ENCODE measurements at places on chromosomes 5 and 9.

DNA sequence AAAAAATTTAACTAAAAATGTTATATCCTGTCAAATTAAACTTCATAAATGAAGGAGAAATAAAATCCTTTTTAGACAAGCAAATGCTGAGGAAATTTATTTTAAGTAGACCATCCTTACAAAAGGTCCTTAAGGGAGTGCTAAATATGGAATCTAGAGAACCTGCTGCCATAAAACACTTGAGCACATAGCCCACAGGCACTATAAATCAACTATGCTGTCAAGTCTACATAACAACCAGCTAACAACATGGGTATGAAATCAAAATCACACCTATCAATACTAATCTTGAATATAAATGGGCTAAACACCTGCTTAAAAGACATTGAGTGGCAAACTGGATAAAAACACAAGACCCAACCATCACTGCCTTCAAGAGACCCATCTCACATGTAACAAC lies 15.1 kb upstream of the PRSS3 start:
- no peak for DNase-seq

DNA sequence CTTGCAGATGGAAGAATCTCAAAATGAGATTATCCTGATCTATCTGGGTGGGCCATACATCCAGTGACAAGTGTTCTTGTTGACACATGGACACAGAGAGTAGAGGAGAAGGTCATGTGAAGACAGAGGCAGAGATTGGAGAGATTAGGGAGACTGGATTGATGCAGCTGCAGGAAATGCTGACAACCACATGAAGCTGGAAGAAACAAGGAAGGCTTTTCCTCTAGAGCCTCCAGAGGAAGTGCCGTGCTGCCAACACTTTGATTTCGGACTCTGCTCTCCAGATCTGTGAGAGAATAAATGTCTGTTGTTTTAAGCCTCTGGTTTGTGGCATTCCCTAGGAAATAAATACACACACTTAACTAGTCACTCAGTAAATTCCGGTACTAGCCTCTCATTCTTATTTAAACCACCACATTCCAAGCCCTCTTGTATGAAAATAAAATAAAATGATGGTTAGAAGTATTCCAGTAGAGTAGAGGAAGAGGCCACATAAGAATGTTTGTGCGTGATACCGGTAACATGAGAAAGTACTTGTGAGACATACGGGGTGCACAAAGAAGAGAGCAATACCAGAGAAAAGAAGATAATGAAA lies 110.9 kb upstream of the DMAC1 start:
- DNase-seq = no peak

DNA sequence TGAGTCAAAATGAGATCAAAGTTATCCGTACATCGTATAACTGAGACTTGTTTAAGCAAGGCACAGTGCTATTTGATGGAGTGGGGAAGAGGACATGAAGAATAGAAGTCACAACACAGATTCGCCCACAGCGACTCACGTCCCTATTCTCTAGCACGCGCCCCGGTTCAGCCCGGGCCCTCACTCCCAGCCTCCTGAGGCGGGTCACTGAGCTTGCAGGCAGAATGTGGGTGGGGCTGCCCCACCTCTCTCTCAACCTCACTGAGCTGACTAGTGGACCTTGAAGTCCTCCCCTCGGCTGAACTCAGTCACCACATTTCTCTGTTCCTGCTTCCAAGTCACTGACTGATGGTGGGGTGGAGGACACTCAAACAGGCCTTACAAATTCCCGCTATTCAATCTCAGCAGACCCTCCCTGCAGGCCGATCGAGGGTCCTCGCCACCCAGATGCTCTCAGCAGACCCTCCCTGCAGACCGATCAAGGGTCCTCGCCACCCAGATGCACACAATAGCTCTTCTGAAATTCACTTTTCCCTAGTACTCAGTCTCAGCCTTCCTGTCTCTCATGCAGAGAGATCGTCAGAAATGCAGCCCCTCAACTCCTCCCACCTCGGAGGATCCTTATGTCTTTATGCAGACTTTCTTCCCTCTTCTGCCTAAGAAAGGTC lies 12.9 kb downstream of the GLDC start:
- no peak for DNase-seq

DNA sequence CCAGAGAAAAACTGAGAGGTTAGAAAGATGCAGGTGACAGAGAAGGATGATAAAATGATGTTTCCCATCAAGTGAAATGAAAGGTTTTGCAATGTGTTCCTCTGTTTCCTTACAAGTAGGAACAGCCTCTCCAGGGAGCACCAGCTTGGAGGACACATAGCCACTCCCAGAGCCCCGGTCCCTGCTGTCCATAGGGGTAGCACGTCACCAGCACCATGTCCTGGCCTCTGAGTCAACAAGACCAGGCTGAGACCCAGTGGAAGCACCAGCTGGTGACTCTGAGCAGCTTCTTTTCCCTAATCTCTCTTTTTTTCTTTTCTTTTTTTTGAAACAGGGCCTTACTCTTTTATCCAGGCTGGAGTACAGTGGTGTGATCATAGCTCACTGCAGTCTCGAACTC lies 19.4 kb upstream of the HMCN2 start:
- DNase-seq = no peak

DNA sequence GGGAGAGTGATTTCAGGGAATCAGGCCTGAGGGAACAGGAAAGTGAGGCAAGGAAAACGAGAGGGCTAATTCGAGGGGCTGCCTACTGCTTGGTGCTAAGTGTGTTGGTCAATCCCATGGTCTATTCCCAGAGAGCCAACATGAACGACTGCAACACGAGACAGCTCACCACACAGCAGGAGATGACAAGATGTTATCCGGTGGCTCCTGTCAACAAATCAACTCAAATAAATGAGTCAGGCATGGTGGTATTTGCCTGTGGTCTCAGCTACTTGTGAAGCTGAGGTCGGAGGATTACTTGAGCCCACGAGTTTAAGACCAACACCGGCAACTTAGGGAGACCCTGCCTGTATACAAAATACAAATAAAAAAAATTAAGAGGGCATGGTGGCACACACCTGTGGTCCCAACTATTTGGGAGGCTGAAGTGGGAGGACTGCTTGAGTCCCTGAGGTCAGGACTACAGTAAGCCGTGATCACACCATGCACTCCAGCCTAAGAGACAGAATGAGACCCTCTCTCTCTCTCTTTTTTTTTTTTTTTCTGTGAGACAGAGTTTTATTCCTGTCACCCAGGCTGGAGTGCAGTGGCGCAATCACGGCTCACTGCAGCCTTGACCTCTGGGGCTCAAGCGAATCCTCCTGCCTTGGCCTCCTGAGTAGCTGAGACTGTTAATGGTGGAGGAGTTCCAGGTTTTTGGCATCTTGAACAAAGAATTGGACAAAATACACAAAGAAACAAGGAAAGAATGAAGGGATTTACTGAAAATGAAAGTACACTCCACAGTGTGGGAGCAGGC lies 9.0 kb upstream of the FAF2 start:
- no peak for DNase-seq

DNA sequence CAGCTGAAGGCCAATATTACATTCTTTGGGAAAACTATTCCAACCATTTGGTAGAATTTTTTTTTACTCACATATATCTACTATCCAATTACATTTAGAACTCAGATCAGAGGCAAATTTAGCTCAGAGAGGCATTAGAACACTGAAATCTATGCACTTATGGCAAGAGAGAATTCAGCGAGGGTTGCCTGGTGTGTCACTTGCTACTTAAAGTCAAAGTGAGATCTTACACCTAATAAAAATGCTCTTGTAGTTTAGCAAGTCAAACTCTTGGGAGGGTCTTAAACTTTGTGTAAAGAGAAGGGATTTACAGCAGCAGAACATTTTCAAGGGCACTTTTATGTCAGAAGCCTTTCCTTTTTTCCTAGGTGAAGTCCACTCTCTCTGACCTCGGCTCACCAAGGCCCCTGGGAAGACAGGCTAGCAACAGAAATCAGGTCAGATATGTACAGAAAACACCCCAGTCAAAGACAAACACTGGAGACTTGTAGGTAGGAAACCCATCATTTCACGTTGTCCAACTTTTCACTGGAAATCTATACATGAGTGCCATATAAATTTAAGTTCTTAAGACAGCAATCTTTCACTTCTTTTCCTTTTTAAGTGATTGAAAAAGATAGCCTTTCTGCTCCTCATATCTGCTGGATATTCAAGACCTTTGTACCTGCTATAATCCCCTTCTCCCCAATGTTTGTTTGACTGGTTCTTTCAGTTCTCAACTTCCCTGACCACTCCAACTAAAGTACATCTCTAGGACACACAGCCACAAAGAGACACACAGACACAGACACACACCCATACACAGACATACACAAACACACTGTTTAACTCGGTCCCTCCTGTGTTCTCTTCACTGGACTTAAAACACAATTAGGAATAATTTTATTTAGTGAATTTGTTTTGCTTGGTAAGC lies 635.8 kb downstream of the PDE4D start:
- no peak for DNase-seq

DNA sequence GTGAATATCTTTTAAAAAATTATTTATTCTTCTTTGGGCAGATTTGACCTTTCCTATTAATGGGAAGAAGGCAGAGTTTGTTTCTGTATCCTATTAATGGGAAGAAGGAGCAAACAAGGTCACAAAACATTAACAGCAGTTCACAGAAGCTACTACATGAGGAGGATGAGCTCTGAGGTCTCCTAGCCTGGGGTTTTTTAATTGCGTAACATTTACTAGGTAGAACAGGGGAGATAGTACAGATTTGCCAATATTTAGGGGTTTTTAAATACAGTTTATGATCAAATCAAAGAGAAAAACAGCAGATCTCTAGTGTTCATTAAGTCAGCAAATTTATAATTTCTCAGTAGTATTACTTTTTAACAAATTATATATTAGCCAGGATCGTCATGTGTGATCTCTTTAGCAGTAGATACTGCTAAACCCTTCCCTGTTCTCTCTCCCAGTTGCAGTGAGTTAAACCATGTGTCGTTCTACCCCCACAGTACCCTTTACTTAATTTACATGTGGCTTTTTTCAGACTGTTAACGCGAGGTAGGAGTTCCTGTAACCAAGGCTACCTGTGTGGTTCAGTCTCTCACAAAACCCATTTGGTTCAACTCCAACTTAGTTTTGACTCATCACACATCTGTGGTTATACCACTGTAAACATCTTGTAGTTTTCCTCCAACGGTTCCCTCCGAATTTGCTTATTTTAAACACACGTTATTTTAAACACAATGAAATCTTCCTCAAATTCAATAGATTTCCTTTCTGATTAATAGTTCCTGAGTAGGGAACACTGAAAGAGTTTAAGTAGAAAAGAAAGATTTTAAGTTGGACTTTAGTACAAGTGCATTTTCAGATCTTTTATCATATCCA lies 13.3 kb downstream of the SLC25A46 start:
- no peak for DNase-seq

GRCh38 chr9:114169952-114170770 lies 14.8 kb downstream of the COL27A1 start:
- no peak for DNase-seq

GRCh38 chr5:154608531-154609011 lies 130.5 kb upstream of the HAND1 start:
- DNase-seq = no peak

- DNase-seq = no peak
These were observed 90.1 kb upstream of the SPOCK1 start for GRCh38 chr5:137589185-137589584.

DNA sequence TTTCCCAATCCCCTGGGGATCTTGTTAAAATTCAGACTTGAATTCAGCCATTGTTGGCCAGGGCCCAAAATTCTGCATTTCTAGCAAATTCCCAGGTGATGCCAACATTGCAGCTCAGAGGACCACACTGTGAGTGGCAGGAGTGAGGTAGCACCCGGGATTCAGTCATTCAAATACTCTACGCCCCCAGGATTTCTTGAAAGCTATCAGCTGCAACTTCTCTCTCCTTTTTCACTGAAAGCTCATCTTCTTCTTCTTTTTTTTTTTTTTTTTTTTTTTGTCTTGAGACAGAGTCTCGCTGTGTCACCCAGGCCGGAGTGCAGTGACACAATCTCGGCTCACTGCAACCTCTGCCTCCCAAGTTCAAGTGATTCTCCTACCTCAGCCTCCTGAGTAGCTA lies 19.3 kb upstream of the ANKH start:
- DNase-seq = no peak

GRCh38 chr5:160011471-160011870 lies 2.5 kb downstream of the TTC1 start:
- no peak for DNase-seq

DNA sequence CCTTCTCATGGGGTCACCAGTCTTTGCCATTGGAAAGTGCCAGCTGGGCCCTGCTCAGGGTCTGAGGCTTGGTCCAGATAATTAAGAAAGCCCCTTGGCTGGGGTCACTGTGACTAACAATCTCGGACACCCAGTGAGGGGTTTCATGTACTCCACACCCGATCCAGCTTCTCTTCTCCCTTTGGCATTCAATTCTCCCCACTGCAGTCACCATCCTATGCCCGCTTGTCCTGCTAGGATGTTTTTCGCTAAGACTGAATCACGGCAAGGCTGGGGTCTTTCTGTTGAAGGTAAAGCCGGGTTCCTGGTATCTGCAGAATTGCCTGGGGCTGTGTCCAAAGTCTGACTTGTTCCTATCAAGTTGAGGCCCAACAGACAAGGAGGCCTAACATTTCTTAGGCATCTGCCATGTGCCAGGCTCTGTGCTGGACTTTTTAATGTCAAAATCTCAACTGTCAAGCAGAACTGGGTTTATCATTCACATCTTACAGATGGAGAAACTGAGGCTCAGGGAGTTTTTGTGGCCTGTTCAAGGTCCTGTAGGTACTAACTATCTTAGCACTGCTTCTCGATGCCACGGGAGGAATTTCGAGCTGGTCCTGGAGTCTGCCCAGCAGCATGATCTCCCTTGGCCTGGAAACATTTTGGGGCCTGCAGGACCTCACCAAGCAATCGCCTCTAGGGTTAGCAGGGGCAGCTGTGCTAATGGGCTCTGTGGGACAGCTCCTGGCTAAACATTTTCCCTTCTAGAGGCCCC lies 142.0 kb upstream of the ALDH1B1 start:
- no peak for DNase-seq

Measured in stimulated activated CD4-positive, alpha-beta T cell treated with anti-CD3 and anti-CD28 coated beads, Interleukin-1b, Interleukin-23, amount 100 ng/mL, for 4 hours (primary cell).